Esophagus muscularis mucosa (tissue), 4 donors: ENCODE measurements at places on chromosomes 6 and 20. TPM values are rescaled to one million over a fixed set of nuclear protein-coding genes. Genes with fewer than 3 reads are reported as not detected.

DNA sequence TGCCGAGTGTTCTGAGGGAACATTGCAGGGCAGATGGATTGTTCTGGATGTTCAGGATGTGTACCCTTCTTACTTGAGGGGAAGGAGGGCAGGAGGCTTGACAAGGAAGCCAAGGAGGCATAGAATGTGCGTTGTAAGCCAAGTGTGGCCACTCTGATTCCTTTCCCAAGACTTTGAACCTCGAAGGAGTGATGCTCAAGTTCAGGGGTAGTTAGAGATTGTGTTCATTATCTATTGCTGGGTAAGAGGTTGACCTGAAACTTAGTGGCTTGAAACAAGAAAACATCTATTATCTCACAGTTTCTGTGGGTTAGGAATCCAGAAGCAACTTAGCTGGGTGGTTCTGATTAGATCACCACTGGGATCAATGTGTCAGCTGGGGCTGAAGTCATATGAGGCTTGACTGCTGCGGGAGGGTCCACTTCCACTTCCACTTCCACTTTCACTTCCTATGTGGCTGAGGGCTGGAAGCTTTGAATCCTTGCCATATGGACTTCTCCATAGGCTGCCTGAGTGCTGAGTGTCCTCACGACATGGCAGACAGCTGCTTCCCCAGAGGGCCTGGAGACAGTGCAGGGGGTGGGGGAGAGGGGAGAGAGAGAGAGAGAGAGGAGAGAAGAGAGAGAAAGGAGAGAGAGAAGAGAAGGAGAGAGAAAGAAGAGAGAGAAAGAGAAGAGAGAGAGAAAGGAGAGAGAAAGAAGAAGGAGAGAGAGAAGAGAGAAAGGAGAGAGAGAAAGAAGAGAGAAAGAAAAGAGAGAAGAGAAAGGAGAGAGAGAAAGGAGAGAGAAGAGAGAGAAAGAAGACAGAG, 6.9 kb upstream of the CD40 start:
- DNase-seq = no peak

- no peak for DNase-seq
Measured at GRCh38 chr20:62925420-62926228, 681 bp downstream of the DIDO1 start.

GRCh38 chr6:9116026-9116425, 680.7 kb upstream of the SLC35B3 start:
- DNase-seq = no peak

CYP21A2 gene
- total RNA-seq = 1.4 TPM

SLPI gene
- total RNA-seq = 27.8 TPM

- DNase-seq = no peak
Measured at GRCh38 chr6:6815732-6816131, 227.2 kb downstream of the LY86 start.

- peak; percentile 84 for DNase-seq
Measured at GRCh38 chr6:7532232-7532631, 9.2 kb upstream of the DSP start.

SLC22A2 gene
- 0.75 TPM for total RNA-seq

- DNase-seq = no peak
Measured at GRCh38 chr20:2084703-2085102, 16.9 kb upstream of the STK35 start.

GRCh38 chr20:41654292-41654691, 36.1 kb upstream of the CHD6 start:
- DNase-seq = no peak

GRCh38 chr6:156046841-156047449, 591.3 kb upstream of the NOX3 start:
- peak; percentile 70 for DNase-seq

ROS1 gene
- not detected for total RNA-seq

MRPS26 gene
- total RNA-seq = 52.3 TPM

EYA4 gene
- 1.5 TPM for total RNA-seq

KHDC1L gene
- not detected for total RNA-seq
